ENCODE measurements at places on chromosomes 5 and 9.

DNA sequence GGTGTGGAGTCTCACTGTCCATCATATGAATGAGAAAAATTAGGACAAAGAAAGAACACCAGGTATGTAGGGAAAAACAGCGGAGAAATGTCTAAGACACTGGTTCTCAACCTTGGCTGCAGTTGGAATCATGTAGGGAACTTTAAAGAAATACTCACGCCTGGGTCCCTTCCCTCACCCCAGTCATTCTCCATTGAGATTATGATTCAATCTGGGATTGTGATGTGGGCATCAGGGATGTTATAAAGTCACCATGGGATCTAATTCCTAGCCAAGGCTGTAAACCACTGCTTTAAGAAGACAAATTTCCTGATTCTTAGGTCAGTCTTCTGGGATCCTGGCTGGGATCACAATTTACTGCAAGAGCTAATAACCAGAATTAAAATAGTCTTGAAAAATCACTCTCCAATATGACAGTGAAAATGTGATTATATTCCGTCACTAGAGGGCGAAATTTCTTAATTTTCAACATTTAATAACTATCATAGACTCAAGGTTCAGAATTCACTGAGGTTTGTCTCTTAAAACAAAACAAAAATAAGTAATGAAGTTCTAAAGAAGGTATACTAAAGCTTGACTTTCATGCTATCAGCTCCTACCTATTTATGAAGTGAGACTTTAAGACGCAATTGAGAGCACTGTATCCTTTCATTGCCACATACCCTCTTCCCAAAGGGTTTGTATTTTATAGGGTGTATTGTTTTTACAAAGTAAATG is 60.5 kb downstream of the GLDC start:
- no peak overlapping the region for H3K4me3 ChIP-seq
- peaks cover 62% of the 10 kb centered on the region for H3K36me3 ChIP-seq
- no peak overlapping the region for H3K27ac ChIP-seq

- H3K4me3 ChIP-seq = no peak overlapping the region
- H3K36me3 ChIP-seq = peaks cover 2% of the 10 kb centered on the region
- no peak for DNase-seq
- H3K4me1 ChIP-seq = no peaks in the 10 kb centered on the region
Measured at GRCh38 chr5:607541-608428, 4.4 kb upstream of the CEP72 start.

- H3K4me3 ChIP-seq = no peak overlapping the region
- no peaks in the 10 kb centered on the region for H3K36me3 ChIP-seq
- peaks cover 85% of the 10 kb centered on the region for H3K27me3 ChIP-seq
- H3K4me1 ChIP-seq = no peaks in the 10 kb centered on the region
- DNase-seq = peak; percentile 88
Measured at GRCh38 chr5:42994555-42995359, 45.4 kb downstream of the ANXA2R start.

GRCh38 chr5:107805824-107806223 is 135.1 kb upstream of the EFNA5 start:
- H3K4me1 ChIP-seq = peaks cover 34% of the 10 kb centered on the region
- H3K27me3 ChIP-seq = no peaks in the 10 kb centered on the region
- no peaks in the 10 kb centered on the region for H3K36me3 ChIP-seq
- DNase-seq = no peak

DNA sequence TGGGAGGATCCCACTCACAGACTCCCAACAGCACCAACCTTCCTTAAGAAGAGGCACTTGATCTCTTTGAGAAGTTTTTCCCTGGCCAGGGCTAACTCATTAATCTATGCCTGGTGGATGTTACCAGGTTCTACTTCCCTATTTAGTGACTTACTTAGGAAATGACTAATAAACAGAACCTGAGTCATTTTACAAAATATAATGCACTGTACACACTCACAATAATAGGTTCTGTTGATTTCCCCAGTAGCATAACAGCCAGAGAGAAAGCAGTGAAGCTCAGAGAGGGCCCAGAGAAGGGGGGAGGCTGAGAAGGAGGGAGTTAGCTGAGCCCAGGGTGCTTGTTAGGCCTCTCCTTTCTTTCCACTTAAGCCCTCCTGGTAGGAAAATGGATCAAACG is 27.1 kb downstream of the FRMD3 start:
- H3K27me3 ChIP-seq = no peaks in the 10 kb centered on the region
- H3K4me3 ChIP-seq = no peak overlapping the region
- H3K4me1 ChIP-seq = no peaks in the 10 kb centered on the region
- H3K36me3 ChIP-seq = no peaks in the 10 kb centered on the region

GRCh38 chr9:22201256-22201655 is 192.2 kb upstream of the CDKN2B start:
- no peaks in the 10 kb centered on the region for H3K27me3 ChIP-seq
- peaks cover 5% of the 10 kb centered on the region for H3K36me3 ChIP-seq
- DNase-seq = no peak
- H3K4me3 ChIP-seq = no peak overlapping the region

GRCh38 chr5:107979900-107980299 is 309.2 kb upstream of the EFNA5 start:
- DNase-seq = no peak
- no peak overlapping the region for H3K27ac ChIP-seq
- no peaks in the 10 kb centered on the region for H3K36me3 ChIP-seq
- no peaks in the 10 kb centered on the region for H3K27me3 ChIP-seq

GRCh38 chr5:61055434-61056006 is 106.7 kb downstream of the SMIM15 start:
- H3K4me3 ChIP-seq = no peak overlapping the region
- no peak overlapping the region for H3K27ac ChIP-seq
- no peaks in the 10 kb centered on the region for H3K27me3 ChIP-seq
- H3K4me1 ChIP-seq = no peaks in the 10 kb centered on the region

- no peaks in the 10 kb centered on the region for H3K36me3 ChIP-seq
- no peak overlapping the region for H3K27ac ChIP-seq
- DNase-seq = no peak
- no peak overlapping the region for H3K4me3 ChIP-seq
- H3K27me3 ChIP-seq = no peaks in the 10 kb centered on the region
Measured at GRCh38 chr5:58499231-58499630, 8.0 kb downstream of the GAPT start.

DNA sequence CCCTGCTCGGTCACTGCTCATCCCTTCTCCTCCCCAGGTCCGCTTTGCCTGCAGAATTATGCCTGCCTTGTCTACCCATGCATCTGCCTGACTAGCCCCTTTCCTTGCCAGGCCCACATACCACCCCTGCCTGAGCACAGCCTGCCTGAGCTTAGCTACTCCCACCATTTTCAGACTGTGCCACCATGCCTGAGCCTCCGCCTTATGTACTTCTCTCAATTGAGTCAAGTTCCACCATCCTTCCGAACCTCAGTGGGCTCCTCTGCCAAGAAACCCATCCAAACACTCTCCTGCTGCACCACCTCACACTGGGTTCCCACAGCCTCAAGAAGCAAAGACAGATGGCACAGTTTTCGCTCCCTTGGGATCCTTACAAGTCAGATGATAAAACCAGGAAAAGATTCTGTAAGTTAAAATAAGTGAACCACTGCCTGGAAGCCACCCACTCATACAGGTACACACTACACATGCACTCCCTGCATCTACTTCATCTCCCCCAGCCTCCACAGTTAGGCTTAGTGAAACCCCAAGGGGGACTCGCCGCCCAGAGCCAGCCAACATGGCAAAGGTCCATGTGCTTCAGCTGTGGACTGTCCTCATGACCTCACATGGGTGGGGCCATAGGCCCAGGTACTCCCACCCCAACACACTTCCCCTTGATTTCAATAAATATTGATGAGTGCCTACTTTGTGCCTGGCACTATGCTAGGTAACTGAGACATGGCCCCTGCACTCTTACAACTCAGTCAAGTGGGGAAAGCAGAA is 23.1 kb downstream of the P4HA2 start:
- no peak for DNase-seq
- no peaks in the 10 kb centered on the region for H3K4me1 ChIP-seq
- no peaks in the 10 kb centered on the region for H3K27me3 ChIP-seq
- H3K27ac ChIP-seq = no peak overlapping the region

- H3K4me1 ChIP-seq = no peaks in the 10 kb centered on the region
- no peaks in the 10 kb centered on the region for H3K27me3 ChIP-seq
- H3K36me3 ChIP-seq = no peaks in the 10 kb centered on the region
- no peak overlapping the region for H3K4me3 ChIP-seq
- no peak overlapping the region for H3K27ac ChIP-seq
Measured at GRCh38 chr5:22947921-22948320, 94.8 kb upstream of the CDH12 start.

DNA sequence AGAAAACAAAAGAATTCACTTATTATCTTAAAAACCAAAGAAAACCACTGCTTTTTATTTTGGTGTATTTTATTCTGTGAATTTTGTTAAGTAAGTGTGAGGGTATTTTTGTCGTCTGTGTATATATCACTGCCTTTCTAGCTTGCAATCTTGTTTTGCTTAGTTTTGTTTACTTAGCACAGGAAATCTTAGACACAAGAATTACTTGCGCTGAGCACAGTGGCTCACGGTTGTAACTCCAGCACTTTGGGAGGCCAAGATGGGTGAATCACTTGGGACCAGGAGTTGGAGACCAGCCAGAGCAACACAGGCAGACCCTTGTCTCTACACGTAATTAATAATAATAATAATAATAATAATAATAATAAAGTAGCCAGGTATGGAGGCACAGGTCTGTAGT is 230.3 kb downstream of the PAPPA start:
- no peaks in the 10 kb centered on the region for H3K4me1 ChIP-seq
- DNase-seq = no peak
- H3K36me3 ChIP-seq = no peaks in the 10 kb centered on the region
- H3K27me3 ChIP-seq = no peaks in the 10 kb centered on the region

DNA sequence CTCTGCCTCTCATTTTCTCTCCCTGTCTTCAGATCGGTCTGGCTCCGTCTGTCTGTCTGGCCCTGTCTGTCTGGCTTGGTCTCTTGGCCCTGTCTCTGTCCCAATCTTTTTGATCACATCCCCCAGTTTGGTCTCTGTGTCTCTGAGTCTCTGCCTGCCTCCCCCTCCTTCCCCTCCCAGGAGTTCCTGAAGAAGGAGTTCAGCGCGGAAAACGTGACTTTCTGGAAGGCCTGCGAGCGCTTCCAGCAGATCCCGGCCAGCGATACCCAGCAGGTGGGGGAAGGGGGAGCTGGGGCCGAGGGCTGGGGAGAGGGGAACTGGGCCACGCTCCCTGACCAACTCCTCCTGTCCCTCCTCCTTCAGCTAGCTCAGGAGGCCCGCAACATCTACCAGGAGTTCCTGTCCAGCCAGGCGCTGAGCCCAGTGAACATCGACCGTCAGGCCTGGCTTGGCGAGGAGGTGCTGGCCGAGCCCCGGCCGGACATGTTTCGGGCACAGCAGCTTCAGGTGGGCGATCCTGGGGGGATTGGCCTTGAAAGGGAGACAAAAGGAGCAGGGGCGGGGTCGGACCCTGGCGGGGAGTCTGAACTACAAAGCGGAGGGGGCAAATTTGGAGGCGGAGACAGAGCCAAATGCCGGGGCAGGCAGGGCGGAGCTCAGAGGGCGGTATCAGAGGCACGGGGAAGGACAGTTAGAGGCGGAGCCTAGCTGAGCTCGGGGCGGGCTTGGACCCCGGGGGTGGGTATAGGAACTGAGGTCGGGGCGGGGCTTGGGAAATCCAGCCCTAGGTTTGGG is 9.0 kb downstream of the RGS14 start:
- H3K36me3 ChIP-seq = peaks cover 8% of the 10 kb centered on the region
- H3K4me3 ChIP-seq = peak overlapping the region; percentile 76
- H3K4me1 ChIP-seq = peaks cover 15% of the 10 kb centered on the region
- peak; percentile 97 for DNase-seq
- H3K27ac ChIP-seq = peak overlapping the region; percentile 16

- H3K4me1 ChIP-seq = no peaks in the 10 kb centered on the region
- H3K36me3 ChIP-seq = peaks cover 5% of the 10 kb centered on the region
- H3K4me3 ChIP-seq = no peak overlapping the region
- no peaks in the 10 kb centered on the region for H3K27me3 ChIP-seq
Measured at GRCh38 chr5:43281840-43282658, 31.2 kb downstream of the HMGCS1 start.

DNA sequence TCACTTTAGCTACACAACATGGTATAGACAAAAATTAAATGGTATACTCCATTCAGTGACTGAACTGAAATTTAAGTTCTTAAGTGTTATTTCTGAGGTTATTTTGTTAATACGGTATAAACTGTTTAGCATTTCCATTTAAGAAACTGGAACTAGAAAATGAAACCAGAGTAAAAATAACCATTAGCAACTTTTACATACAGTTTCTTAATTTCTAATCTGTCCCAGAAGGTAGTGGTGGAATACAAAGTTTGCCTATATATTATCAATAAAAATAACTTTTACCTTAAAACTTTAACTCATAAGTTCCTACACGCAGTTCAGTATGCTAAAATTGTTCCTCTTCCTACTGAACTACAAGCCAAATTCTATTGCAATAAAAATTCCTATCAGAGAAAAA is 10.3 kb downstream of the GOLPH3 start:
- DNase-seq = no peak
- no peaks in the 10 kb centered on the region for H3K4me1 ChIP-seq
- H3K27me3 ChIP-seq = no peaks in the 10 kb centered on the region
- H3K27ac ChIP-seq = no peak overlapping the region

GRCh38 chr9:134868751-134869553 is 11.7 kb upstream of the FCN2 start:
- no peaks in the 10 kb centered on the region for H3K36me3 ChIP-seq
- no peak overlapping the region for H3K27ac ChIP-seq
- DNase-seq = peak; percentile 22
- H3K4me1 ChIP-seq = no peaks in the 10 kb centered on the region

DNA sequence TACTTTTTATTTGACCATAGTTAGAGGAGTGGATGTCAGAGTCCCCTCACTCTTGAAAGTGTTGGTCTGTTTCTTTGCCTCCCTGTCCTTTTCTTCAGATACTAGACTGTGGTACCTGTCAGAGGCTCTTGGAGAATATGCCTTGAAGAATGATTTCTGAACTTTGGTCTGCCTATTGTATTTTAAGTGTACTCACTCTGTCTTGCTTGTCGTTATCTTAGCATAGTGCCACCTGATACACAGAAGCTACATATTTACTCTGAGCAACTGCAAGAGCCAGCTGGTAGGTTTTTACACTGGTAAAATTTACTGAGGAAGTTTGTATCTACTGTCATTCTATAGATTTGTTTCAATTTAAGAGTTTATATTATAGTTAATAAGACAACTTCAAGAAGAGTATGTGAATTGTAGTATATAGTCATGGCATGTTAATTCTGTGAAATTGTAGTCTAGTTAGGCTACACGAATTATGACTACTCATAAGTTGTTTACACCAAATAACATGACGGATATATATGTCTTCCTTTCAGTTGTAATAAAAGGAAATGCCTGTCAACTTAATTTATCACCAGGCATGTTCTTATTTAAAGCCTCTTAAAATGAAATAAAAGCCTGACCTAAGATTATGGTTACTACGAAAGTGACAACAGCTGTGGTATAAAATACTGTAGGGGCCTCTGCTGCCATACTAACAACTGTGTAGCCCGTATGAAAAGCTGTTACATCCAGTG is 201.7 kb downstream of the KDM4C start:
- no peaks in the 10 kb centered on the region for H3K36me3 ChIP-seq
- DNase-seq = no peak
- H3K27ac ChIP-seq = no peak overlapping the region
- H3K4me3 ChIP-seq = no peak overlapping the region

GRCh38 chr5:64831996-64832395 is 63.3 kb downstream of the CWC27 start:
- no peaks in the 10 kb centered on the region for H3K4me1 ChIP-seq
- peaks cover 9% of the 10 kb centered on the region for H3K36me3 ChIP-seq
- DNase-seq = no peak
- no peak overlapping the region for H3K4me3 ChIP-seq
- H3K27ac ChIP-seq = no peak overlapping the region
- H3K27me3 ChIP-seq = no peaks in the 10 kb centered on the region

GRCh38 chr9:130266236-130267098 is 907 bp downstream of the HMCN2 start:
- no peak overlapping the region for H3K27ac ChIP-seq
- H3K27me3 ChIP-seq = peaks cover 3% of the 10 kb centered on the region
- DNase-seq = peak; percentile 71
- no peaks in the 10 kb centered on the region for H3K36me3 ChIP-seq
- no peaks in the 10 kb centered on the region for H3K4me1 ChIP-seq
- H3K4me3 ChIP-seq = peak overlapping the region; percentile 89
